ENCODE measurements at places on chromosomes 12 and 14.

DNA sequence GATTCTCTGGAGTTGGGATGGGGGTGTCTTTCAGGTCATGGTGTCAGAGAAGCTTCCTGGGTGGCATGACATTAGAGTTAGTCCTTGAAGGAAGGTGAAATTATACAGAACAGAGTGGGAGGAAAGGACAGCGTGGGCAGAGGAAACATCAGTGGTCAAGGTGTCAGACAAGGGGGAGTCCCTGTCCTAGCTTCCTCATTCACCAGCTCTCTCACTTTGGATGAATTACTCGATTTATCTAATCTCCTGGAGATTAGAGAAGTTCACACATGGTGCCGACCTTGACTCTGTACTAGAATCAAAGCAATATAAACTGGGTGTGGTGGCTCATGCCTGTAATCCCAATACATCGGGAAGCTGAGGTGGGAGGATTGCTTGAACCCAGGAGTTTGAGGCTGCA is 492.9 kb downstream of the VRK1 start:
- DNase-seq: no peak

DNA sequence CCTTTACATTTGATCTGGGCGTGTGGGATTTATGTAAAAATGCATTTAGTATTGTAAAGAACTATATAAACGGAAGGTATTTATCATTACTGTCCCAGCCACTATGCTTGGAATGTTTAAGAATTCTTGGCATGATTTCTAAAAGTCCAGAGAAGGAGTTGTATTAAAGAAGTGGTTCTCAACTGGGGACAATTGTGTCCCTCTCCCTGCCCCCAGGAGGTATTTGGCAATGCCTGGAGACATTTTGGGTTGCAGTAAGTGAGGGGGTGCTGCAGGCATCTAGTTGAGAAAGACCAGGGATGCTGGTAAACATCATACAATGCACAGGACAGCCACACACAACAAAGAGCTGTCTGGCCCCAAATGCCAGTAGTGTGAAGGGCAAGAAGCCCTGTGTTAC is 7.2 kb downstream of the SLC38A1 start:
- no peak for DNase-seq

GRCh38 chr12:92953747-92954146 is 24.7 kb upstream of the EEA1 start:
- DNase-seq: no peak

GRCh38 chr14:63401646-63402045 is 82.9 kb upstream of the GPHB5 start:
- DNase-seq: no peak

DNA sequence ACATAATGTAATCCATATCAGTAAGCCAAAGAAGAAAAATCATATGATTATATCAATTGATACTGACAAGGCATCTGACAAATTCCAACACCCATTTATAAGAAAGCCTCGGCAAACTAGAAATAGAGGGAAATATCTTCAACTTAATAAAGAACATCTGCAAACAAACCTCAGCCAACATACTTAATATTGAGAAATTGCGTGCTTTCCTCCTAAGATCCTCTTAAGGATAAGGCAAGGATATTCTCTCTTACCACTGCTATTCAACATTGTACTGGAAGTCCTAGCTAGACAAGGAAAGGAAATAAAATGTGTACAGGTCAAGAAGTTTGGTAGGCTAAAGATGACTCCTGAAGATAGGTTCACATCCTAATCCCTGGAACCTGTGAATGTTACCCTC is 115.9 kb downstream of the DERA start:
- DNase-seq: no peak

GRCh38 chr12:13171921-13172859 is 24.3 kb upstream of the EMP1 start:
- no peak for DNase-seq

DNA sequence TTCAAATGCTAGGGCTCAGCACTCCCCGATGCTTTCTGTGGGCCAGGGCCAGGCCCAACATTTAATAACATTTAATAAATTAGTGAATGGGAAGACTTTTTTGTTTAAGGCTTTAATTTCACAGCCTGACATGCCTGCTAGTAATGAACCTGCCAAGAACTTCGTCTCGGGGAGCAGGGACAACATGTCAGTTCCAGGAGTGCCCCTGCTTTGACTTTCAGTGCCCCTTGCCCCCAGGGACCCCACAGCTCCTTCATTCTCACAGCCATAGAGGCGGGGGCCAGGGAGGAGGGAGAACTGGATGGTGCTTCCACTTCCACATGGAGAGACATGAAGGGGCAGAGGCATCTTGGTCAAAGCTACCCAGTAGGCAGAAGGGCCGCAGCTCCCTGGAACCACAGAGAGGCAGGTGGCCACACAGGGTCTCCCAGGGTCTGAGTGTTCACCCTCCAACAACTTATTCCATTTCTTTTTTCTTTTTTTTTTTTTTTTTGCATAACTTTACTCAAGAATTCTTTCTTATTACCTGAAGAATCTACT is 66.0 kb upstream of the DDX11 start:
- DNase-seq: no peak

GRCh38 chr12:13973996-13974395 is 7.4 kb downstream of the GRIN2B start:
- peak; percentile 4 for DNase-seq

DNA sequence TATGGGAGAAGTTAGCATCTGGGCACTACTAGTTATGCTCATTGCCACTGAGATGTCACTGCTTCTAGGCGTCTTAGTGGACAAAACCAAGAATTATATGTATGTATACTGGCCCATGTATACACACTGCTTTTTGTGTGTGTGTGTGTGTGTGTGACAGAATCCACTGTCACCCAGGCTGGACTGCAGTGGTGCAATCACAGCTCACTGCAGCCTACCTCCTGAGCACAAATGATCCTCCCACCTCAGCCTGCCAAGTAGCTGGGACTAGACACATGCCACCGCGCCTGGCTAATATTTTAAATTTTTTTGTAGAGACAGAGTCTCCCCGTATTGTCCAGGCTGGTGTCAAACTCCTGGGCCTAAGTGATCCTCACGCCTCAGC is 25.2 kb downstream of the LIMA1 start:
- DNase-seq: no peak

DNA sequence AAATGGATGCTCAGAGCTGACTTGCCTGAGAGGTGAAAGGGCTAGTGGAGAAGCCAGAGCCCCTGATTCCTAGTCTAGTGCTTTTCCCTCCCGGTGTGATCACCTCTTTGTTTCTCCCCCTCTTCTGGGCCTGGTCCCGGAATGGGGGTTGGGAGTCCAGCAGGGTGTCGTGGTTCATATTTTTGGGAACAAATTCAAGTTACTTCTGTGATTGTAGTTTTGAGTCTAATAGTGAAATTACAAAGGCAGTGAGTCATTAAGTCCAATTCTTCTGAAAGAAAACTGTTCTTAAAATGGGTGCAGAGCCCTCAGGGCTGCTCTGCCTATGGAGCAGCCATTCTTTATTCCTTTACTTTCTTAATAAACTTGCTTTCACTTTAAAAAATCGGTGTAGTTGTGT is 7.6 kb downstream of the SUSD6 start:
- DNase-seq: no peak

GRCh38 chr12:116336542-116337065 is 59.1 kb upstream of the MED13L start:
- no peak for DNase-seq

DNA sequence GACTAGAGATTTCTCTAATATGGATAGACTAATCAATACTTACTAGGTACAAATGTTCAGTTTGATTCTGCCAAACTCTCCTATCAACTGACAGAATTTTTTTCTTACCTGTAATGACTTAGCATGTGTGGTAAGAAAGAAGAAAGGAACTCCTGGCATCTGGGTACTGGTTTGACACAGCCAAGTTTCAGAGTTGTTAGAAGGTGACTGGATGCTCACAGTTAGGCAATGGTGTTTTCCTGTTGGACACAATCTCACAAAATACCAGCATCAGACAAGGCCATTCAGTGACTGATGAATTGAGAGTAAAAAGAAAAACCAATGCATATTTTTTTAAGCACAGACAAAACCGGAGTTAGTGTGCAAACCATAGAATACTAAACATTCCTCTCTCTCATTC is 4.2 kb downstream of the MUCL1 start:
- DNase-seq: no peak

- DNase-seq: no peak
Observed at GRCh38 chr12:127429551-127430285, 837.3 kb upstream of the TMEM132C start.

- DNase-seq: no peak
Observed at GRCh38 chr14:44131861-44132260, 375.2 kb downstream of the FSCB start.

DNA sequence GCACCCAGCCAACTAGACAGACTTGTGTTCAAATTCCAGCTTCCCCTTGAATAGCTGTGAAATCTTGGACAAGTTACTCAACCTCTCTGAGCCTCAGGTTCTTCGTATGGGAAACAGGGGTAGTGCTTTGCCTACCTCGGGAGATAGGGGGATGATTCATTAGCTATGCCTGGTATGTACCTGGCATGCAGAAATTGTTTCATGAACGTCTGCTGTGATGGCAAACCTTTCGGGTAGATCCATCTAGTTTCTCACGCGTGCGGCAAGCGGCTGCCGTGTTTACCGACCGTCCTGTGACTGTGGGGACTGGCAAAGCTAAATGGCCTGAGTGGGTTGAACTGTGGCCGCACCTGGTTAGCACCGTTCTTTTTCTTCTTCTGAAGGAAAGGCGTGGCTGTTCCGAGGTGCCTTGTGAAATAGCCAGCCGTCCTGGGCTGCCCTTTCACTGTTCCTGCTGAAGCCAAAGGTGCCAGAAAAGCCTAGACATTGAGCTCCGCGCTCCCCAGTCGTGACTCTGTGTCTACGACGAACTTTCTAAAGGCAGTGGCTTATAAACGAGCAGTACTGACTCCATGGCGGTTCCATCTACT is 40.6 kb upstream of the MED13L start:
- no peak for DNase-seq

DNA sequence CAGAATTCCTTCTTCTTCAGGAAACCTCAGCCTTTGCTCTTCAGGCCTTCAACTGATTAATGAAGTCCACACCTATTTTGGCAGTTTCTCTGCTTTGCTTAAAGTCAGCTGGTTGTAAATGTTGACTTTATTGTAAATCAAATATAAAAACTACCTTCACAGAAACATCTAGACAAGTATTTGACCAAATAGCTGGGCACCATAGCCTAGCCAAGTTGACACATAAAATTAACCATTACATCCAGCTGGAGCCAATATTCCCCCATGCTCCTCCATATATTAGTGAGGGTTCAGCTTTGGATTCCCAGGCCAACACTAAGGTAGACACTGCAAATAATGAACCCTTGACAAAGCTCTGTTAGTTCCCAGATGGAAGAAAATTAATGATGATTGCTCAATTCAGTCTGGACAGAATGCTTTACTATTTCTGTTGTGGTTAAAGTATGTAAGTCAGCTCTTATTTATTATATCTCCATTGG is 125.5 kb downstream of the ZFP36L1 start:
- DNase-seq: no peak

- DNase-seq: no peak
Observed at GRCh38 chr12:65720136-65721130, 103.8 kb upstream of the HMGA2 start.

DNA sequence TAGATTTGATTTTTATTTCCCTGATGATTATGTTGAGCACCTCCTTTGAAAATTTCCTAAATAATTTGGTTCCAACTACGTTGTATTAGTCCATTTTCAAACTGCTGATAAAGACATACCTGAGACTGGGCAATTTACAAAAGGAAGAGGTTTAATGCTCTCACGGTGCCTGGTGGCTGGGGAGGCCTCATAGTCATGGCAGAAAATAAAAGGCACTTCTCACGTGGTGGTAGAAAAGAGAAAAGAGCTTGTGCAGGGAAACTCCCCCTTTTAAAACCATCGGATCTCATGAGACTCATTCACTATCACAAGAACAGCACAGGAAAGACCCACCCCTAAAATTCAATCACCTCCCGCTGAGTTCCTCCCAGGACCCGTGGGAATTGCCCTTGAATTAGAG is 372.3 kb downstream of the RPL10L start:
- no peak for DNase-seq

- no peak for DNase-seq
Observed at GRCh38 chr12:101018540-101018939, 191.5 kb downstream of the SLC5A8 start.

- DNase-seq: no peak
Observed at GRCh38 chr14:33906968-33907367, 43.9 kb downstream of the EGLN3 start.

- DNase-seq: no peak
Observed at GRCh38 chr12:6329703-6330064, 12.2 kb downstream of the TNFRSF1A start.

DNA sequence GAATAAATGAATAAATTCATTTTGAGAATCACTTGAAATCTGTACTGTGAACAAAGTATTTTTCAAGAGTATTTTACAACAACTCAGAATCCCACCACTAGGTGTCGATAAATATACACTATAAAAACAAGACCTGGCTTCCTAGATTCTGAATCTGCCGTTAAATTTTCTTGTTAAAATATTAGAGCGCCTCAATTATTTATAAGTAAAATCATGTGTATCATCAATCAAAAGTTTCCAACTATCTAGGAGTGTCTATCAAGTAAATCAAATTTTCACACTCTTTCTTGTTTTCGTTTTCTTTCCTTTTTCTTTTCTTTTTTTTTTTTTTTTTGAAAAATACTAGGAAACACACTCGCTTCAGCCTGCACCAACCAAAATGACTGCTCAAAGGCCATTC is 179.2 kb upstream of the DCN start:
- peak; percentile 34 for DNase-seq

GRCh38 chr12:89038831-89039512 is 313.3 kb downstream of the DUSP6 start:
- DNase-seq: no peak

- DNase-seq: no peak
Observed at GRCh38 chr14:25052921-25053320, 3.0 kb upstream of the STXBP6 start.

DNA sequence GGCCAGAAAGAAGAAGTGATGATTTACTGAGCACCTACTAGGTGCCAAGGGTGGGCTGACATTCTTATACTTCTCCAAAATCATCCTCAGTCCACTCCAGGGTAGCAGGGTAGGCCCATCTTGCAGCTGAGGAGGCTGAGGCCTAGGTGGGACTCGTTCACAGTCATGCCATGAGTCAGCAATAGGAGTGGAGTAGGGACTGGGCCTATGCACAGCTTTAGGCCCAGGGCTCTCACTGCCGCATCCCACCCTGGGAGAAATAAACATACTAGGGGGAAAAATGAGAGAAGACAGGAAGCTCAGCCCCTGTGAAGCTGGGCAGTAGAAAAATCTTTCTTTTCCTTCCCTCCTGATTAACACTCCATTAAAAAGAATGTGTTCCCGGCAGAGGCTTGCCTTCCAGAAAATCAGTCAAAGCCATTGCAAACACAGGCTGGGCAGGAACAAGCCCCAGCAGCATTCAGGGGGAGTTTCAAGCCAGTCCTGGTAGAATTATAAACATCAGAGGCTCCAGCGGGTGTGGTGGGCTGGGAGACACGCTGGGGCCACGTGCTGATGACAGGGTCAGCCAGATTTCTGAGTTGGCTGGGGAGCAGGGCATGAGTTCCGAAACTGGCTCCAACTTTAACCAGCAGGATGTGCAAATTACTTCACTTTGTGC is 1.8 kb downstream of the HSPB8 start:
- no peak for DNase-seq

All from NCI-H1694 (cell line).